ENCODE measurements at places on chromosomes 12 and 14.

- DNase-seq: no peak
Measured at GRCh38 chr12:2857021-2857431, at the start of gene TEX52. TSS of gene TEX52 (minus strand) at chr12:2857039. CDS start at chr12:2857026, 13 bp downstream.

GRCh38 chr12:98869886-98870503, 224.9 kb downstream of the APAF1 start:
- no peak for DNase-seq

GRCh38 chr14:74875204-74875603, 741 bp downstream of the PROX2 start:
- DNase-seq: no peak

GRCh38 chr14:101666264-101666663, 95.2 kb upstream of the PPP2R5C start:
- DNase-seq: no peak

GRCh38 chr12:111129149-111129767, 208.9 kb upstream of the MYL2 start:
- no peak for DNase-seq

- DNase-seq: no peak
Measured at GRCh38 chr14:50082784-50083466, 33.4 kb downstream of the VCPKMT start.

DNA sequence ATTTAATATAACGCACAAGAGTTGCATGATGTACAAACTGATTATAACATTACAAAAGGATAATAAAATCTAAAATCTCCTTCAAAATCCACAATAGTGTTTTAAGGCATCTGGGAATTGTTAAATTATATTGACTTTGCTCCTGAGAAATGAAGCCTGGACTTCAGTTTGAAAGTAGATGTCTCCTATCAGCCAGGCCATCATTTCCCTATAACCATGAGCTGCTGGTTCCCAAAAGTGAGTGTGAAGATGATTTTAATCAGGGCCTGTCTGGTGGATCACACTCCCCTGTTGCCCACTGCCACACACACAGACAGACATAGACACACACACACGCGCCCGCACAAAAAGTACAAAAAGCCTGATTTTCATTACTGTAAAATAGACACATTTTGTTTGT, 480.7 kb downstream of the RPS29 start:
- no peak for DNase-seq

GRCh38 chr14:90981636-90982035, 78.8 kb downstream of the RPS6KA5 start:
- DNase-seq: no peak

DNA sequence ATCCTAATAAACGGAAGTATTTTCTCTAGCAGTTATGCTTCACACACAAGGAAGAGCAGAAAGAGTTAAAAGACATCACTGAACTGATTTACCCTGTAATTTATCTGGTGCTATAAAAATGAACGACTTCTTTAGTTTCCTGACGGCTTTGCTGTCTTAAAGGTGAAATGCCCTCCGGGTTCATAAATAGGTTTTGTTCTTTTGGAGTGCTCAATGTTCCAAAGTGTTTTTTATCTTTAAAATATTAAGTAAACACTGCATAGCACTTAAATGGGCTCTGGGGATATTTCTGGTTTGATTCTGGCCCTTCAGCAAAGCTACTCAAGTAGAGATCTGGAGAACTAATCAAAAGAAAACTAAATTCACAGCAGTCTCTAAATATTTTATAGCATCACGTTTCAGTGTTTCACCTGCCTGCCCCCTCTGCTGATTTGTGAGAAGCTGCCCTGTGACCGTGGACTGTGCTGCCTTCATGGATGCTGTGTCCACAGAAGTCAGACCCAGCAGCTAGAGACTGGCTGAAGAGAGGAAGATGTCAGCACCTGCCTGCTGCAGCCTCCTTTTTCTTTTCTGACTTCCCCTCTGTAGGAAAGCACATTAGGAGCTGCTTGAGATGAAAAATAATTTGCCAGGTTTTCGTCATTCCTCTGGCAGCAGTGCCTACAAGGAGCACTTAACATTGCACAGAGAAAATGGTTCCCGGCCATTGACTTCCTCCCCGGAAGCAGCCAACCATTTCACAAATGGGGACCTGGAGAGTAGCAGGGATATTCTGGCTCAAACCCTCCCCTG, 205.1 kb upstream of the FSCB start:
- DNase-seq: no peak

DNA sequence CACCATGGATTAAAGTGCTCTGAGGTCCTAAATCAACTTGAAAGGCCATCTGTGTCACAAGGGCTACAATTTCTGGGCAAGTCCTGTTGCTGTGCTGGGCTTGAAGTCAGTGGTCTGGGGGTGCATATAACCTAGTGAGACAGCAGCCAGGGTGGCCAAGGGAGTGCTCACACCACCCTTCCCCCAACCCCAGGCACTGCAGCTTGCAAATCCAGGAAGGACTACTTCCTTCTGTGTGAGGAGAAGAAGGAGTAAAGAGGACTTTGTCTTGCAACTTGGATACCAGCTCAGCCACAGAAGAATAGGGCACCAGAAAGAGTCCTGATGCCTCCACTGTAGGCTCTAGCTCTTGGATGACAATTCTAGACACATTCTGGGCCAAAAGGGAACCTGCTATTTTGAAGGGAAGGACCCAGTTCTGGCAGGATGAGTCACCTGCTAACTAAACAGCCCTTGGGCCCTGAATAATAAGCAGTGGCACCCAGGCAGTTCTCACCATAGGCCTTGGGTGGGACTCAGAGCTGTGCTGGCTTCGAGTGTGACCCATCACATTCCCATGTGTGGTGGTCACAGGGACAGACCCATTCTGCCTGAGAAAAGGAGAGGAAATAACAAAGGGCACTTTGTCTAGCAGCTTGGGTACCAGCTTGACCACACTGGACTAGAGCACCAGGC, 32.6 kb upstream of the DHRS7 start:
- no peak for DNase-seq

- DNase-seq: no peak
Measured at GRCh38 chr12:108547686-108548085, 13.3 kb downstream of the SART3 start.

- no peak for DNase-seq
Measured at GRCh38 chr12:7161327-7161726, 28.2 kb upstream of the PEX5 start.

GRCh38 chr14:62662811-62663455, 382.3 kb downstream of the KCNH5 start:
- DNase-seq: no peak

DNA sequence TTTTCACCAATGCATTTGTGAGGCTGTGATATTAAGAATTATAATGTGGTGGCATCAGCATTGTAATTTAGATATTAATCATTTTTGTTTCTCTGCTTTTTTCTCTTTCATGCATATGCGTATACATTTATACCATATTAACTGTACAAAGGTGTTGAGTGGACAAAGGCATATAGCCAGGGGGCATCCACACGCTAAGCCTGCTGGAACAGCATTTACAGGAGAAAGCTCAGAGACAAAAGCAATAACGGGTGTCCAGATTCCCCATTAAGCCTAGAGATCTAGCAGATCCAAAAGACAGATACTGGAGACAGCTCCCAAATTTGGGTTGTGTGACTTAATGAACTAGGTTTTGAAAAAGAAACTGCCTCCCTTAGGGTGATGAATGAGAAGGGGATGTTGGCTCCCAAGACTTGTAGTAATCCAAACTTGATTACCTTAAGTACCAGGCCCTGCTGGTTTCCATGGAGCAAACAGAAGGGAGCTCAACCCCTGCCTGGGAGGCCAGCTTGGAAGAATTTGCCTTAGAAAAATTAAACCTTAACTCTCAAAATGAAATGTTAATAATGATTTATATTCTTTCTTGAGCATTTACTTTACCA, 181.9 kb downstream of the SLC6A15 start:
- no peak for DNase-seq

DNA sequence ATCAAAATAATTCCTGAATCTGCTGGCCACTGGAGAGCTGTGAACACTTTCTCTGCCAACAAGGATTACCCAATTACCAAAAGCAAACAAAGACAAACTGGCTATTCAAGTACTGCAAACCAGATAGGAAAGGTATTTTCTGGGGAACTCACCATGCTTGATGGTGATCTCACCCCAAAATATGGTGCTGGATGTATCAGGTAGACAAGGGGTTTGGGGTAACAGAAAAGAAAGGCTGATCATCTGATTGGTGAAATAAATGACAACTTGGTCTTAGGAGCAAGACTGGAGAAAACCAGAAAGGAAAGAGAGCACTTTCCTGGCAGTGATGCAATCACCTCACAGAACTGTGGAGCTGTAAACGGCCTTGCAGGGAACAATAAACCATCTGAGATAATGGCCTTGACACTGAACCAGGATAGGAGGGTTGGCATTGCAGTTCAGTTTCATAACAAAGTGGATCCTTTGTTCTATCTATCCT, 31.0 kb upstream of the NPFF start:
- no peak for DNase-seq

DNA sequence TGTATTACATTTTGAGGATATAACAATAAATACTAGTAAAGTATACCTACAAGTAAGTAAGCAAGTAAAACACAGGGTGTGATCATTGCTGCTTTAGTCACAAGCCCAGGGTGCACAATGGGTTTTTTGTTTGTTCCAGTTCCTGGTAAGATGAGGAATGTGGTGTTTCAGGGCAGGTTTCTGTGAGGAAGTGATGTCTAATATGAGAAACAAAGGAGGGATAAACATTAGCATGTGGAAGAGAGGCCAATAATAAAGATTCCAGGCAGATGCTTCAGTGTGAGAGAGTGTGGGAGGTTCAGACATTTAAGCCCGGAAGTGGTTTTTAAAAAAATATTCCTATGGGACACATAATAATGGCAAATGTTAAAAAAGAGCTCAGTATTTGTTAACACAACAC, 808.1 kb upstream of the USP15 start:
- DNase-seq: no peak

- no peak for DNase-seq
Measured at GRCh38 chr14:104139460-104140212, 1.2 kb downstream of the KIF26A start.

GRCh38 chr14:85437148-85437547, 92.8 kb upstream of the FLRT2 start:
- DNase-seq: no peak

DNA sequence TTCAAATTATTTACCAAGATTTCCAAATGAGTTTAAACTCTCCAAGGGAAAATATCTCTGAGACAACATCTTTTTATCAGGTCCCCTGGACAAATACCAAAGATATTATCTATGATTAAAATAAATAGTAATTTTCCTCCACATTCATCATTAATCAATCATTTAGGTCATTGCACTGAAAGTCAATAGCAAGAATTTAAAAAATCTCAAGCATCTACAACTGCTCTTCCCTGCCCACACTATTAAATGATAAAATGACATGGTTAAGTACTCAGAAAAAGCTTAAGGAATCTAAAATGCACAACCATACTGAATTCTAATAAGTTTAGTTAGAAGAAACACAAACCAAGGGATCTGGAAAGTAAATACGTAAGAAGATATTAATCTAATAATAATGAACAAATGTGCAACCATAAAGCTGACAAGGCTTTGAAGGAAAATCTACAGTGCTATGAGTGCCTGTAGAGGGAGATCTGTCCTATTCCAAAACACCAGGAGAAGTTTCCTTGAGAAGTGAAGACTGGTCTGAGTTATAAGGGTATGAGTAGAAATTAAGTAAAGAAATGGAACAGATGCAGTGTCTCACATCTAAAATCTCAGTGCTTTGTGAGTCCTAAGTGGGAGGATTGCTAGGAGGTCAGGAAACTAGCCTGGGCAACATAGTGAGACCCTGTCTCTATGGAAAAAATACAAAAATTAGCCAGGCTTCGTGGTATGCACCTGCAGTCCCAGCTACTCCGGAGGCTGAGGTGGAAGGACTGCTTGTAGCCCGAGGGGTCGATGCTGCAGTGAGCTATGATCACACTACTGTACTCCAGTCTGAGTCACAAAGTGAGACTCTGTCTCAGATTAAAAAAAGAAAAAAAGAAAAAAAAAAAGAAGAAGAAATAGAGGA, 19.2 kb downstream of the INTS13 start:
- DNase-seq: no peak

- no peak for DNase-seq
Measured at GRCh38 chr12:21337959-21338744, 3.4 kb upstream of the SLCO1A2 start.

GRCh38 chr14:55546212-55546874, 33.7 kb upstream of the KTN1 start:
- DNase-seq: no peak

All from occipital lobe (tissue), 3 donors.